ENCODE measurements at places on chromosomes 11 and 22.

DNA sequence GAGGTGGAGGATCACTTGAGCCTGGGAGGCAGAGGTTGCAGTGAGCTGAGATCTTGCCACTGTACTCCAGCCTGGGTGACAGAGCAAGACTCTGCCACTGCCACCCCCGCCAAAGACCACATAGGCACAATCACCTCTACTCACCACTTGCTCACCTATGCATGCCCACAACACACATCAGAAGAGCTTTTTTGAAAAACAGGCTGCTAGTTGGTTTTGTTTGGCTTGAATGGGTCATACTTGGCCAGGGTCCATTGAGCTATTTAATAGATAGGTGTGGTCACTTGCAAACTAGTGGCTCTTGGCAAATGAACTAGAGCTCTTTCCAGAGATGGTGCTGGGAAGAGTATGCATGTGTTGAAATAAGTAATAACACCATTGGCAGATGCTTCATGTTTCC lies 80.1 kb downstream of the EMSY start:
- no peak for DNase-seq

GRCh38 chr22:36413022-36413775 lies 25.4 kb upstream of the MYH9 start:
- DNase-seq: no peak

DNA sequence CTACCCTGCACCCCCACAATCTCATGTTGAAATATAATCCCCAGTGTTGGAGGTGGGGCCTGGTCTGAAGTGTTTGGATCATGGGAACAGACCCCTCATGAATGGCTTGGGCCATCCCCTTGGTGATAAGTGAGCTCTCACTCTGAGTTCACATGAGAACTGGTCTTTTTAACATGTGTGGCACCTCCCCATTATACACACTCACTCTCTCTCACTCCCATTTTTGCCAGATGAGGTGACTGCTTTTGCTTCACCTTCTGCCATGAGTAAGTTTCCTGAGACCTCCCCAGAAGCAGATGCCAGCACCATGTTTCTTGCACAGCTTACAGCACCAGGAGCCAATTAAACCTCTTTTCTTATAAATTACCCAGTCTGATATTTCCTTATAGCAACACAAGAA lies 32.1 kb upstream of the DRD2 start:
- DNase-seq: no peak

DNA sequence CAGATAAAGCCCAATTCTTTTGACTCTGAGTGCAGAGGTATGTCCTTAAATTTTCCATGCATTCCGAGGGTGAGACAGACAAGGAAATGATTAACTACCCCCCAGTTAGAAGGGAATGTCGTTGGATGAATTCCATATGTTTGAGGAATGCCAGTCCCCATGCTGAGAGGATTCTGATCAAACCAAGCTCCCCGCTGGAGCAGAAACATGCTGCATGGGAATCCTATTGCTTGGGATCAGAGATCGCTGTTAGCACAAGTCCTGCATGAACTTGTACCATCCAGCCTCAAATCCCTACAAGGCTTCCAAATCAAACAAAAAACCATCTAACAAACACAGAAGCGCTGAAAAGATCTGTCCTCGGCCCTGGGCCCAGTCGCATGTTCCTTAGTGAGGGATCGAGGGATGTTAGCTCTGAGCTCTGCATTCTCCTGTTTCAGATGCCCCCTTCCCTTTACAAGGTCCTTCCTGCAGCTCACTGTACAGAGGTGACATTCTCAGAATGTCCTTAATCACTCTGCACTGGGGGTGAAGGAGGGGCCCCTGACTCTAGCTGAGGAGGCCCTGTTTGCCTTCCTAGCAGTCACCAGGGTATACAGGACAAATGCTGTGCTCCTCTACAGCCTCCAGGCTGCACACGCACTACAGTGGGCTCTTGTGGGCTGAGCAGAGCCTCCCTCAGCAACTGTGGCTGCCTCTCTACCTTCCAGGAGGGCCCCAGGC lies 353.4 kb downstream of the TENM4 start:
- no peak for DNase-seq

- no peak for DNase-seq
Measured at GRCh38 chr22:23524226-23524625, 55.9 kb downstream of the IGLL1 start.

DNA sequence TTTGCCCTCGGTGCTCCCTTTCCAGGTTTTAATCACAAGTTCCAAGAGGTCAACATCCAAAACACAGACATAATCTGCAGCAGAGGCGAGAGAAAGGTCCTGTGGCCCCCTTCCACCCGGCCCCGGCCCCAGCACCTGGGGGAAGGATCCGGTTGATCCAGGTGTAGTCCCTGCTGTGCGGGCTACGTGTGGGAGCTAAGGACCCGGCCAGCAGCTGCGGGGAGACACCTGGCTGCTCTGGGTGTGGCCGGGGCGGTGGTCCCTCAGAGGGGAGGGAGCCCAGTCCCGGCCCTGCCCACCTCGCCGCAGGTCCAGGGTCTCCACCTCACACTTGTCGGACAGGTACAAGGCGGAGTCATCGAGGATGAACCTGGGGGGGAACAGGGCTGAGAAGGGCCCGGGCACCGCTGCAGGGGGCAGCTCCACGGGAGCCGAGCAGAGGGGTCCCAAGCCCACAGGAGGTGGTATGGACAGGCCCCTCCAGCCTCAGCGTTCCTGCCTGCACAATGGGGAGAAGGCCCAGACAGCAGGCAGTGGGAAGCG lies 13.6 kb downstream of the ATG2A start:
- no peak for DNase-seq

DNA sequence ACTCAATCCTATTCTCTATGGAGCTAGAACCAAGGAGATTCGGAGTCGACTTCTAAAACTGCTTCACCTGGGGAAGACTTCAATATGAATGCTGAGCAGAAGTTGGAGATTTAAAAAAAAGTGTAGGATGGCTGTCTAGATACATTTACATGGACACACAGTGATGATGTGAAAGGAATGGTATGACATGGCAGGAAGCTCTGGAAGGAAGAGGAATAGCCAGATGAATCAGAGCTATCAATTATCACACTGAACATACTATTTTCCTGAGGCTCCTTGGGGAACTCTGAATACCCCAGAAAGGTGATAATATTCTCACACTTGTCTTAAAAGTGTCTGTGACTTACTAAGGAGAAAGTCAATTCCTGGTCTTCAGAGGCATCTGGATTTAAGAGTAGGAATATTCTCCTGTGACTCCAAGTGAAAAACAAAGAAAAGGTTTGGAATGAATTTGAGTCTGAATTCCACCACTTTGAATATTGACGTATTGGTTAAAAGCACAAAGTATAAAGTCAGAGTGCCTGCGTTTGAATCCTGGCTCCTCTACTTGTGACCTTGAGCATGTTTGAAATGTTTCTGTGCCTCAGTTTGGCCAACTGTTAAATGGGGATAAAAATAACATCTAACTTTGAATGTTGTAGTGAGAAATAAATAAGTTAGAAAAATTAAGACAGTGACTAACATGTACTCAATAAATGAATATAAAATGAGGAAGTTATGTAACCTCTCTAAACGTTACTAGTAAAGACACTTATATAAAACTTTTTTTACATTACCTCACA lies 1.3 kb downstream of the OR52D1 start:
- no peak for DNase-seq

DNA sequence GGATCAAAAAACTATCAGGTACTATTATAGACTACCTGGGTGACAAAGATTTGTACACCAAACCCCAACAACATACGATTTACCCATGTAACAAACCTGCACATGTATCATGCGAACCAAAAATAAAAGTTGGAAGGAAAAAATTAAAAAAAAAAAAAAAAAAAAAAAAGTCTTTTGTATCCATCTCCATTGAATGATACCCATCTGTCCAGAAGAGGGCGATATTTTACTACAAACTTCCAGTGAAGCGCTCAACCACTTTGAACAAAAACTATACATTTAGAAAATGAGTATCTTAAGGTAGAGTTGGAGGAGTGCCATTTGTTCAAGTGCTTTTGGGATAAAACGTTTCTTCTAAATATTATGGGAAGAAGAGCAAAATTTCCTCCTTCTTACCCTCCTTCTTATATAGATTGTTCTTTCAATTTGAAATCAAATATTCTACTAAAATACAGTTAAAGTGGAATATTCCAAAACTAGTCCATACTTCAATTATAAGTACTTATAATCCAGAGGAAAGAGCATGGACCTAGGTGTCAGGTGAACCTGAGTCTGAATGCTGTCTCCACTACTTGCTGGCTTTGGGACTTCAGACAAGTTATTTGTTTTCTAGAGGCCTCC lies 23.3 kb downstream of the ARL14EP start:
- peak; percentile 66 for DNase-seq

DNA sequence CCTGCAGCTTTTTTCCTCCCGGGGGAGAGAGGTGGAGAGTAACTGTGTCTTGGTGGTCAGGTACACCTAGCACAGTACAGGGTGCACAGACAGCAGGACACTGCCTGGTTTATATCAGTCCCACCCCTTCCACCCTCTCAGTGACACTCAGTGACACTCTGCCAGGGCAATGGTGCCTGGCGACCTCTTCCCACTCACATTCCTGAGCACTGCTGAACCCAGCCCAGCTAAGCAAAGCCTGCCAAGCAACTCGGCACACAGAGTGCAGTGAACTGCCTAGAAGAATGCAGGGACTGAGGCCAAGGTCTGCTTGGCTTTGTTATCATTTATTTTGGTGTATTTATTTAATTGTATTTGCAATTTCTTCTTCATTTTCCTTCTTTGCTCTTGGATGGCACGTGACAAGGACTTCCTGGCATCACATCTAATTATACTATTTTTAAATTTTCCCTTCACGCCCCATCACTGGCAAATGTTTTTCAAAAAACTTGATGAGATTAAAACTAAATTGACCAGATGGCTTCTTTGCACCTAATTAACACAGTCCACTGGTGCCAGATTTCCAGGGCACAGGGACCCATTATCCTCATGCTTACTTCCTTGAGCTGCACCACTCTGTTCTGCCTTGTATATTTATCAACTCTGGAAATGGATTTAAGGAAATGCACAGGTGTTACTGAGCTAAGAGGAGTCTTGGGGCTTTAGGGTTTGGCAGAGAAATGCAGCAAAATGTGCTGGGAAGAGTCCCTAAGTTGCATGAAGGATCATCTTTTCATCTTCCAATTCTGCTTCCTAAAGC lies 205.6 kb downstream of the ADAMTS15 start:
- DNase-seq: no peak

DNA sequence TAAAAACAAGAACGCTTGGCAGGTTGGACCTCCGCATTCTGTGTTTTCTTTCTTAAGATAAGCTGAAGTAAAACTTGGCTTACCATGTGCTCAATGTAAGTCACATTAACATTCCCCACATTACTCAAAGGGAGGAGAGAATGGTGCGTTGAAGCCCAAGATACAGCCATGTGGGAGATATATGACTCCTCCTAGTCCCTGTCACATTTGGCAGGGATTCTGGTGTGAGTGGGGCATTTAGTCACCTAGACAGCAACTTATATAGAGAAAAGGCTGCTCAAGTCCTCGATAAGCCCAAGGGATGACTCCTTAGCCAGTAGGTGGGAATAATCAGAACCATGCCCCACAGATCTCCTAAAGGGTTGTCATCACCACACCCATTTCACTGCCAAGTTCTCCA lies 4.6 kb downstream of the PRSS23 start:
- DNase-seq: no peak

GRCh38 chr11:133953999-133954398 lies 2.8 kb downstream of the IGSF9B start:
- DNase-seq: no peak

- DNase-seq: no peak
Measured at GRCh38 chr11:86506235-86506634, 131.5 kb downstream of the CCDC81 start.

DNA sequence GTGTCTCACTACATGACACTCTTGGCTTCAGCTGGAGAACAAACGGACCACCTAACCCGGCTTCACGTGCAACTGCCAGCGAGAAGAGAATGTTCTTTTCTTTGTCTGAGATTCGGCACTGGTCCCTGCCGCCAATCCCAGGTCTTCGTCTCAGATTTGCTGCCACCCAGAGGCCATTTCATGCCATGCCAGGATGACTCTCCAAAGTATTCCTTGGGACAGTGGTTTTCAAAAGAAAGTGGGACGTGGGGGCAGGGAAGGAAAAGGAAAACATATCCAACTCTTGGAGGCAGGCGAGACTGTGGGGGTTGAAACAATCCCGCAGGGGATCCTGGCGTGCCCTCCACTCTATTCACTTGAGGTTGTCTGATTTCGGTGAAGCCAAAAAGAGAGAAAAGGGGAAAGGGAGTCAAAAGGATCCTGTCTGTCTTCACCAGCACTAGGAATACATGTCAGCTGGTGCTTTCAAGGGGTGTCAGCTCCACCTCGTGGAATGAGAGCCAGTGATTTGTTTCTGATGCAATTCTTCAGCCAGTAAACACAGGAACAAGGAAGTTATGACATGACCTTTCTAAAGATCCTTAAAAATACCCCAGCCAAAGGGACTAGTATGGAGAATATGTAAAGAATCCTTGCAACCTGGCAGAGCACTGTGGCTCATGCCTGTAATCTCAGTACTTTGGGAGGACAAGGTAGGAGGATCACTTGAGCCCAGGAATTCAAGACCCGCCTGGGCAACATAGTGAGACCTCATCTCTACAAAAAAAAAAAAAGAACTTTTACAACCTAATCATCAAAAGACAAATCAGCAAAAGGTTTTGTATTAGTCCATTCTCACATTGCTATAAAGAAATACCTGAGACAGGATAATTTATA lies 41.0 kb upstream of the APLNR start:
- peak; percentile 53 for DNase-seq

DNA sequence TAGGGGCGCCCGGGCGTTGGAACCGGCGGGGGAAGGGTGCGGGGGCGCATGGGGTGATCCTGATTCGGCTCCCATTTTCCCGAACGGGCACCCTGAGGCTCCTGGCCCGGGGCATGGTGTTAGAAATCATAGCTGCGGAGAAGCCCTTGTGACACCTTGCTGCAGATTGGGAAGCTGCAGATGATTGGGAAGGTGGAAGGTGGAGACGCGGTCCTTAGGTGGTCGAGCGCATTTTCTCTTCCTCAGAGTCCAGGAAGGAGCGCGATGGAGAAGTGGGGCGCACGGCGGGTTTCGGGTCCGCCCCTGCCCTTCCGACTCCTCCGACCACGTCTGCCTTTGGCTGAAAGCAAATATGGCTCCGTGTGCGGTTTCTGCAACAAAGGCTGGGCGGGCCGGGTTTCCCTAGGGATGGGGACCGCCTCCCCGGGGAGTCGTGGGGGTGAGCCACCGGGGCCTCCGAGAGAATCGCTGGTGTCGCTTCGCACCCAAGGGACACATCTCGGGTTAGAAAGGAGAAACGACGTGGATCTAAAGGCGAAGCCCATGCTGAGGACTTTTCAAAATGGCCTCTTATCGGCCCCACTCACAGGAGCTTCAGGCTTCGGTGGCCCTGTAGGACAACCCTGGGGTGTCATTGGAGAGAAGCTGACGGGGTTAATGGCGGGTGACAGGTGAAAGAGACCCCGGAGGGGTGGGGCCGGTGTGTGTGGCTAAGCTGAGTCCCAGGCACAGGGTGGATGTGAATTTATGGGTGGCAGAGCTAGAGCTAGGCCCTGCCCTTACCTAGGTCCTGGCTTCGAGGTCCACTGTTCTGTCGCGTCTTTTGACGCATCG lies 707 bp upstream of the FTH1 start:
- peak; percentile 65 for DNase-seq

- DNase-seq: peak; percentile 7
Measured at GRCh38 chr11:124717786-124718651, 21.7 kb upstream of the NRGN start.

GRCh38 chr22:19852177-19852781 lies 2.4 kb downstream of the GNB1L start:
- DNase-seq: no peak

GRCh38 chr22:29578462-29579200 lies 2.3 kb downstream of the NIPSNAP1 start:
- DNase-seq: no peak
